ENCODE measurements at places on chromosomes 7 and 10. TPM values are rescaled to one million over a fixed set of nuclear protein-coding genes. Genes with fewer than 3 reads are reported as not detected.
A peak's percentile ranks its signal among the peaks of the same experiment; 100 is the strongest.

The LAMB1 gene
- total RNA-seq, result 42.0 TPM

The ADRA2A gene
- 6.9 TPM for total RNA-seq

The SRRM3 gene
- total RNA-seq, result 8.4 TPM

The MCM10 gene
- 5.3 TPM for total RNA-seq

The DNMBP gene
- total RNA-seq, result 33.4 TPM

The PVRIG gene
- total RNA-seq, result 3.0 TPM

The CCDC7 gene
- total RNA-seq, result 74.5 TPM

The FAM180A gene
- total RNA-seq, result 2.1 TPM

The OGDH gene
- total RNA-seq, result 95.1 TPM

DNA sequence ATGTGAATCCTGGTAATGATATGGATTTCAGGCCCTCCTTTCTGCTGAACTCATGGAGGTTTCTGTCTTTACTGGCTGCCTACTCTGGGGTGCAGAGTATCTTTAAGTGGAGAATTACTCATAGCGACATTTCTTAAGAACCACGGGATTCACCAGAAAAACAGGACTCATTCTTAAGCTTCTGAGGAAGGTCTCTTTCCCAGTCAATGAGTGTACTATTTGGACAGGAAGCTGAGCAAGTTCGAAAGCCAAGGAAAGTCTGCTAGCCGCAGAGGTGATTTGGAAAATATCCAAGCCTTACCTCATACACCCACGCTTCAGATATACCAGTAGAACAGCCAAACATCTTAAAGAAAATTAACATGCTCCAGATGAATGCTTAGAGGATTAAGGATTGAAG lies 377.6 kb upstream of the MYO3A start:
- H3K27ac ChIP-seq, result no peak overlapping the region
- no peaks in the 10 kb centered on the region for H3K36me3 ChIP-seq
- DNase-seq, result no peak
- H3K27me3 ChIP-seq, result no peaks in the 10 kb centered on the region

DNA sequence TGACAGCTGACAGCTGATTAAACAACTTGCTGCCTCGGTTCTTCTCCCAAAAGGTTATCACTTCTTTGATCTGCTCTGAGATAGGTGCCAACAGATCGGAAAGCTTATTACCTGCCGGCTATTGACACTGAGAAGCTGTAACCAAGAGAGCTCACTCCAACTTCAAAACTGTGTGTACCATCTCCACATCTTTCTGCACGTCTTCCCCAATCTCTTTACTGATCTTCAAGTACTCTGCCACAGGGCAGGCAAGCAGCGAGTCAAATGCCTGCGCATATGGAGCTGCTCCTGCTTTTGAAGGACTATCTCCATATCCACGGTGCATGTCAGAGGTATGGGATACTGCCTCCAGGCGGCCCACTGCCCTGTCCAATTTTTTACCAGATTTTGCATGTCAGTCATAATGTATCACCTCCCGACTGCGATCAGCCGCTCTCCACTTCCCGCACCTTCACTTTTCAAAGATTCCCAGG lies 352 bp upstream of the ZNF485 start:
- DNase-seq, result peak; percentile 15
- H3K27ac ChIP-seq, result no peak overlapping the region
- no peaks in the 10 kb centered on the region for H3K36me3 ChIP-seq

- H3K4me1 ChIP-seq, result no peaks in the 10 kb centered on the region
- H3K36me3 ChIP-seq, result no peaks in the 10 kb centered on the region
- H3K27me3 ChIP-seq, result no peaks in the 10 kb centered on the region
These were observed 6.8 kb upstream of the HIPK2 start for GRCh38 chr7:139784648-139785047.

DNA sequence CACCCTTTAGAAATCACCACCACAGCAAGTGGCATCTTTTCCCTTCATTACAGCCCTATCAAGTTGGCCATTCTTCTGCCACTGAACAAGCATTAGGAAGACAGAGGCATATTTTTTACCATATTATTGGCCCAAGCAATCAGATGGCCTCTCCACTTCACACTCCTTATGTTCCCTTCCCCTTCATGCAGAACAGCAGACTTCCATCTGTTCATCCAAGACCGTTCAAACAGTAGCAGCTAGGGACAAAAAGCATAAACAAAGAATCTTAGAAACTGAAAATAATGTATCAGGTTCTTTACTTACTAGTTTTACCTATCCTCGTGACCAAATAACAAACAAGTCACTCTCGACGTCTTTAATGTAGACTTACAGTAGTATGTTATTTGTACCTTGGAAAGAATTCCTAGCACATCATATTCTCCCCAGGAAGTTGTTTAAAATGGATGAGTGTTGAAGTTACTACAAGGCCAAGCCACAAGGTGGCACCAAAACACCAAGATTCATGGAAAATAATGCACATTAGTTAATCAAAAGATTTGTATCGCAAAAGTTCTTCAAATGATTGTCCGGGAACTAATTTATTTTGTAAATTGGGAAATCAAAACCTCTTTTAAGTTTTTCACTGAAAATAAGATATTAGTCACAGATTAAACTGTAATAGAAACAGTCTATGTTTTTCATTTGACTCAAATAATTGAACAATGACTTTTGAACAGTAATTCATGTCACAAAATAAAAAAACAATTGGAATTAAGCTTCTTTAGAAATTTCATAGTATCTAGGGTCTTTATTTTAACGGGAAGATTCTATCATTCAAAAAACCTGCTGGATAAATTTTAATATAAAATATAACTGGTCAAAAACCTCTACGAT lies 112.1 kb downstream of the VPS41 start:
- no peak overlapping the region for H3K4me3 ChIP-seq
- DNase-seq, result peak; percentile 70
- H3K27ac ChIP-seq, result no peak overlapping the region
- H3K36me3 ChIP-seq, result no peaks in the 10 kb centered on the region

DNA sequence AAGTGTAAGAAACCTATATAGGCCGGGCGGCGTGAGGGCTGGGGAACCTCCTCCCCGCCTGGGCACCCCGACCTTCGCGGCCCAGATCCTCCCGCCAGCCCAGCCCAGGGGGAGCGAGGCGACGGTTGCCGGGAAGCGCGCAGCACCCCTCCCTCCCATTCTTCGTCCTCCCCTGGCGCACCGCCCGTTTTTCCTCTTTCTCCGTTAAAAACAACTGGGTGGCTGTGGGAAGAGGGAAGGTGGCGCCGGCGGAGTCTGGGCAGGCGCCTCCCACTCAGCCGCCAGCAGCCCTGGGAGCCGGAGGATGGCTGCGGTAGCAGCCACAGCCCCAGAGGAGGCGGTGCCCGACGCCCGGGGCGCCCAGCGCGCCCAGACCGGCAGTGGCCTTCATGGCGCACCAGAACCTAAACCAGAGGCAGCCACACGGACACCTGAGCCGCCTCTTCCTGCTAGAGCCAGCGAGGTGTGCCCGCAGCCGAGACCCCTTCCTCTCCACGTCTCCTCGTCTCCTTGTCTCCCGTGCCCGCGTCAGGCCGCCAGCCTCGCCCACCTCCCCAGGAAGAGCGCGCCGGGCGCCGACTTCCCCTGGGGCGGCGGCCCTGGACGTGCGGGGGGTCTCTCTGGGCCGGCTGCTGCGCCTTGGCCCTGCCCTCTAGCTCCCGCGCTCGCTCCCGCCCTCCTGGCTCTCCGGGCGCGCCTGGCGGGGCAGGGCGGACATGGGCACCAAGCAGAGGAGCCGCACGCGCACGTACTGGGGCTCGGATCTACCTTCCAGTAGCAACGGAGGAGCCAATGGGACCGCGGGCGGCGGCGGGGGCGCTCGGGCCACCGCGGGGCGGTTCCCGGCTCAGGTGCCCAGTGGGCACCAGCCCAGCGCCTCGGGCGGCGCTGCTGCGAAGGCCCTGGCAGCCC lies 32.8 kb upstream of the SFTPD start:
- no peaks in the 10 kb centered on the region for H3K36me3 ChIP-seq
- peak; percentile 68 for DNase-seq
- H3K27me3 ChIP-seq, result no peaks in the 10 kb centered on the region
- no peaks in the 10 kb centered on the region for H3K4me1 ChIP-seq

GRCh38 chr10:8054244-8054493 lies 319 bp upstream of the GATA3 start:
- no peak for DNase-seq
- H3K27ac ChIP-seq, result no peak overlapping the region
- no peaks in the 10 kb centered on the region for H3K36me3 ChIP-seq
- peaks cover 25% of the 10 kb centered on the region for H3K4me1 ChIP-seq

DNA sequence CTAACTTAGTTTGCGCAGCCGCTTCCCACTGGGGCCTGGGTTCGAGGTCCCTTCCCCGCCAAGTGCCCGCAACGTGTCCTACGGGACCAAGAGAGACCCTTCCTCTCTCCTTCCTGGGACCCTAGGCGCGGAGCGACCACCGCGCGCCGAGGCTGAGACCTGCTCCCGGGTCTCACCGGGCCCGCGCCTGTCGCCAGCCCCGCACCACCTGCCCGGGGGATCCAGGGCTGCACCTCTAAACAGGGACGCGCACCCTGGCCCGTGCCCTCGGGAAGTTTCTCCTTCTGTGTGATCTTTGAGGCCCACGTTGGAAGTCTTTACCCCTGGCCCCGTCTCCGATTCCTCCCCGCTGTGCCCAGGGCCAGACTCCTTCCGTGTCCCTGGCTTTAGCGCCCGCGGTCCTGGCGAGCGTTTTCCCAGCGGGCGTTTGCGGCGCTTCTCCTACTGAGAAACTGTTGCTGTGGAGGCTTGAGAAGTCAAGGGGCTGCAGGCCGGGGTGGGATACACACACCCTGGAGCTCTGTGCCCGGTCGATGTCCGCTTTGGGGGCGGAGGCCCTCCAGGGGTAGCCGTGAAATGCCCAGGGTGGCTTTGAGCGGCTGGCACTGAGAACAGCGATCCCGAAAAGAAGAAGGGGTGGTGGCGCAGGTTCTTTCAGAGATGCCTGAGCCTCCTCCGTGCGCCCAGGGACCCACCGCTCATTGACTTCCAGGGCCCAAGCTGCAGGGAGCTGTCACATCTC lies 575 bp downstream of the PLPP4 start:
- H3K27me3 ChIP-seq, result no peaks in the 10 kb centered on the region
- DNase-seq, result peak; percentile 33
- H3K4me3 ChIP-seq, result peak overlapping the region; percentile 54
- peaks cover 20% of the 10 kb centered on the region for H3K4me1 ChIP-seq
- no peak overlapping the region for H3K27ac ChIP-seq
- H3K36me3 ChIP-seq, result no peaks in the 10 kb centered on the region

DNA sequence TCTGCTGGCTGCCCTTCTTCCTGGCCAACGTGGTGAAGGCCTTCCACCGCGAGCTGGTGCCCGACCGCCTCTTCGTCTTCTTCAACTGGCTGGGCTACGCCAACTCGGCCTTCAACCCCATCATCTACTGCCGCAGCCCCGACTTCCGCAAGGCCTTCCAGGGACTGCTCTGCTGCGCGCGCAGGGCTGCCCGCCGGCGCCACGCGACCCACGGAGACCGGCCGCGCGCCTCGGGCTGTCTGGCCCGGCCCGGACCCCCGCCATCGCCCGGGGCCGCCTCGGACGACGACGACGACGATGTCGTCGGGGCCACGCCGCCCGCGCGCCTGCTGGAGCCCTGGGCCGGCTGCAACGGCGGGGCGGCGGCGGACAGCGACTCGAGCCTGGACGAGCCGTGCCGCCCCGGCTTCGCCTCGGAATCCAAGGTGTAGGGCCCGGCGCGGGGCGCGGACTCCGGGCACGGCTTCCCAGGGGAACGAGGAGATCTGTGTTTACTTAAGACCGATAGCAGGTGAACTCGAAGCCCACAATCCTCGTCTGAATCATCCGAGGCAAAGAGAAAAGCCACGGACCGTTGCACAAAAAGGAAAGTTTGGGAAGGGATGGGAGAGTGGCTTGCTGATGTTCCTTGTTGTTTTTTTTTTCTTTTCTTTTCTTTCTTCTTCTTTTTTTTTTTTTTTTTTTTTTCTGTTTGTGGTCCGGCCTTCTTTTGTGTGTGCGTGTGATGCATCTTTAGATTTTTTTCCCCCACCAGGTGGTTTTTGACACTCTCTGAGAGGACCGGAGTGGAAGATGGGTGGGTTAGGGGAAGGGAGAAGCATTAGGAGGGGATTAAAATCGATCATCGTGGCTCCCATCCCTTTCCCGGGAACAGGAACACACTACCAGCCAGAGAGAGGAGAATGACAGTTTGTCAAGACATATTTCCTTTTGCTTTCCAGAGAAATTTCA lies 1.7 kb downstream of the ADRB1 start:
- DNase-seq, result peak; percentile 22
- peak overlapping the region; percentile 31 for H3K4me3 ChIP-seq
- peaks cover 4% of the 10 kb centered on the region for H3K4me1 ChIP-seq
- no peaks in the 10 kb centered on the region for H3K27me3 ChIP-seq
- no peak overlapping the region for H3K27ac ChIP-seq
- H3K36me3 ChIP-seq, result no peaks in the 10 kb centered on the region

DNA sequence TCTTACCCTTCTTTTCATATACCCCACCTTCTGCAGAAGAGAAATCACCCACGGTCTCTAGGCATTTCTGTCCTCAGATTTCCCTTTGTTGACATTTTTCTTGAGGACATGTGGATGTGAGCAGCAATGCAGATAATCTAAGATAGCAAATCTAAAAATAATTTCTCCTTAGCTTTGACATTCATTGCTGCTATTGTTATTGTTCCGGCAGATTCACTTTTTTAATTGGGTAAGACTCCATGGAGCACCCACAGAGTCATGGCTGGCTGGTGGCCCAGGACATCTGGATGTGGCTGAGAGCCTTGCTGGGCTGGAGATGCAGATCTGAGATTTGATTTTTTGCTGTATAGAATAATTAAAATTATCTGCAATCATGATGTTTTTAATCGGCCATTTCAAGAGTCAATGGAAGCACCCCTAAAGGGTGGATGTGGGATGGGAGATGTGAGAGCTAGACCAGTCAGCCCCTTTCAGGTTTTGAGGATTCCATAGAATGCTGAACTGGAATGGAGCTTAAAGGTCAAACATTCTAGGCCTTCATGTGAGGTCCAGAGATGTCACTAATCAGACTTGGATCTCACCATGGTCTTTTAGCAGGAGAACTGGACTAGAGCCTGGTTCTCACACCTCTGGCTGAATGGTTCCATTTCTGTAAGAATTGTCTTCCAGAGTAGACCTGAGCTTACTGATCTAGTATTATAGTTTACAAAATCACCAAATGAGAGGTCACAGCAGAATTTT lies 37.5 kb downstream of the TAS2R41 start:
- H3K27me3 ChIP-seq, result no peaks in the 10 kb centered on the region
- no peaks in the 10 kb centered on the region for H3K36me3 ChIP-seq
- no peak for DNase-seq
- H3K4me1 ChIP-seq, result no peaks in the 10 kb centered on the region
